CD4-positive, alpha-beta T cell treated with Interleukin-2 at 100 ng/mL for 4 hours (primary cell): ENCODE measurements at places on chromosomes 2 and 18.

- DNase-seq, result no peak
These were observed 459.0 kb downstream of the BCL11A start for GRCh38 chr2:60094450-60094929.

DNA sequence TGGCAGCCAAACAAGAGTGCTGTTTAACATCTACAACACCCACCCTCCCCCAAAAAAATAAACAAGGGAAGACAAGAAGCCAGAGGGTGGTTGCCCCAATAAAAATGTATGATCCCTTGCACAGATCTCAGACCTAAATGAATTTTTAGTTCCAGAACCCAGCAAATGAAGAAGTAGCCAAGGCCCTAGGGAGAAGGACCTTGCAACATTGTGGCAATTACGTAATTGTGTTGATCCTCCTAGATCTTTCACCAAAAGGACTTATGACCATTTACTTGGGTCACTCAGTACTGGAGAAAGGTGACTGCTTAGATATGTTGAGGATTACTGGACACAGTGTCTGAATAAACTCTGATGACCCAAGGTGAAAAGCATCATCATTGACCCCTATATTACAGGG lies 1393.8 kb downstream of the LRP1B start:
- DNase-seq, result no peak

- no peak for DNase-seq
These were observed at the start of gene SLC9A2 for GRCh38 chr2:102619414-102620319. Gene SLC9A2 (plus strand): TSS chr2:102619553. CDS start chr2:102619849, 296 bp downstream.

DNA sequence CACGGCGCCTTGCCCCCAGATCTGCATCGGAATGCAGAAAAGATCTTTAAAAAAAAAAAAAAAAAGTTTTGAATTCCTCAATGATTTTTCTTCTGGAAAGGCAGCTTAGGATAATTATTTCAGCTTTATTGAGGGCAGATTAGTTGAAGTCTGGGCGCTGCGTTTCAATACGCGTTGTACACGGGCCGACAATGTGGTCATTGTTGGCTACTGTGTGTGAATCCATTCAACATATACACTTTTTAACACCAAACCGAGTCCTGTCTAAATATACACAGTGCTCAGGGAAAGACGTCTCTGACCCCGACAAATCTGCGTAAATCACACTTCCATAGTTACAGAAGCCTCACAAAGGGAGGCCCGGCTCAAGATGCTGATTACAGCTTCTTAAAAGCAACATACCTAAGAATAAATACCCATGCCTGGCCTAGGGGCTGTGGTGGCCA lies 1.4 kb upstream of the SIX3 start:
- no peak for DNase-seq

DNA sequence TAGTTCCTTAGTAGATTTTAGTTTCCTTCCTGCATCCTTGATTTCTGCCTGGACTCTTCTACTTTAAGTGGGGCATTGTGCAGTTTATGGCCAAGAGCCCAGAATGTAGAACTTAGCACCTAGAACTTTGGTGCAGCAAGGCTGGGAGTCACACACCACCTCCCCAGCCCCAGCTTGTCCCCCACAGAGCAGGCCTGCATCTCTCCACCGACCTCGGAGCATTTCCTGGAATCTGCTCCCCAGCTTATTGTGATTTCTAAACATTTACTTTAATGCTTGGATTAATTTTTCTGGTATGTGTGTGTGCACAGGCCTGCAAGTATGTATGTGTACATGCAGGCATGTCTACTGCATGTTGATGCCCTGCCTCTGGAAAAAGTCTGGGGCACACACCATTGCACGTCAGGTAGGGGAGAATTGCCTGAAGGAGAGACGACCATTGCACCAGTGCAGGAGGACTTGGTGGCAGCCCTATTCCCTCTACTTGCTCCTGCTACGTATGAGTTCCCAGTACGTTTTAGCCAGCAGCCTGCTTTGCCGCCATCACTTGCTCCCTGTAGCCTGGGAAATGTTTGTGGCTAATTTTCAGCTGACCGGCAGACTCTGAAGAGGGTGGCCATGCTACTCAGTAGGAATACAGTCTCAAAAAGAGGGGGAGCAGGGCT lies 419.9 kb upstream of the HS6ST1 start:
- DNase-seq, result no peak
